ENCODE measurements at places on chromosomes 6 and 20.

DNA sequence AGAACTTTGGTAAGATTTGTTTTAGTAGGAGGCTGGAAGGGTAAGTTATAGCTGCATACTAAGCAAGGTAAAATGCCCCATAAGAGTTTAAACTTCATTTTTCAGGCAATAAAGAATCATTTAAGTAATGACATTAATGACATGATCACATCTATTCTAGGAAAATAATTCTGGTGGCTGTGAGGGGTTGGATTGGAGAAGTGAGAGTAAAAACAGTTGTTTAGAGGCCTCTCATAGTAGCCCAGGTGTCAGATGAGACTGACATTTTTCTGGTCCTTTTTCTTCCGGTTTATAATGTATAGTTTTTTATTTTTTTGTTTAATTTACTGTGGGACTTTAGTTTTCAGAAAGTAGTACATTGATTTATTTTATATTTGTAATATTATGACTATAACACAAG is 40.8 kb downstream of the ITCH start:
- no peak for DNase-seq

GRCh38 chr20:10114598-10114997 is 79.8 kb downstream of the ANKEF1 start:
- no peak for DNase-seq

DNA sequence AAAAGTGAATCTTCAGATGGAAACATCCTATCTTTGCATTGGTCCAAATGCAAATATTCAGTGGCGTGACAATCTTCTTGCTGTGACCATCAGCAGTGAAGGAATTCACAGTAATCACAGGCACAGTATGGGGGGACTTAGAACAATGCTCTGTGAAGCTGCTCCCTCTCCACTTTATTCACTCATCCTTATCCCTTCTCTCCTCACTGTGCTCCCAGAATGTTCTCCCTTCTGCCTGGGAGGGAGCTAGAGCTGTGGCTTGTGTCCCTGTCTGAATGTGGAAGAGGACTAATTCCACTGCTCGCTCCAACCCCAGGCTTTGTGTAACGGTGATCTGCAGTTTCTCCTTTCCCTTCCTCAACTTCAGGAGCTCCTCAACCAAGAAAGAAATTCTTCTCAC is 243.7 kb downstream of the ALDH8A1 start:
- DNase-seq: no peak

DNA sequence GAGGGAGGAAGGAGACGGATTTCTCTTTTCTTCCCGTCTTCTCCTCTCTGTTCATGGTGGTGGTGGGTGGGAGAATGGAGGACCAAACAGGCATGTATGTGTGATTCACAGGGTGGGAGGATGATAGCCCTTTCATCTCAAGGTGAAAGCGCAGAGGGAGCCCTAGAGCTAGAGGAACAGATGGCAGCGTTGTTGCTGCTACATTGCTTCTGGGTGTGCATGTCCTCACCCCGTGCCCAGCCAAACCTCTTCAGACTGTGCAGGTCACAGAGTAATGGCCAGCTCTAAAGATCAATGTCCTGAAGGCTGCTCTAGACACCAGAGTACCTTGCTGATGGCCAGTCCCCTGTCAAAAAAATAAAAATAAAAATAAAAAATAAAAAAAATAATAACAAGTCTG is 301.8 kb downstream of the TBC1D7 start:
- DNase-seq: no peak

- no peak for DNase-seq
Measured at GRCh38 chr6:99344289-99344688, 5.2 kb downstream of the FAXC start.

- no peak for DNase-seq
Measured at GRCh38 chr6:140283197-140283596, 908.7 kb upstream of the CITED2 start.

DNA sequence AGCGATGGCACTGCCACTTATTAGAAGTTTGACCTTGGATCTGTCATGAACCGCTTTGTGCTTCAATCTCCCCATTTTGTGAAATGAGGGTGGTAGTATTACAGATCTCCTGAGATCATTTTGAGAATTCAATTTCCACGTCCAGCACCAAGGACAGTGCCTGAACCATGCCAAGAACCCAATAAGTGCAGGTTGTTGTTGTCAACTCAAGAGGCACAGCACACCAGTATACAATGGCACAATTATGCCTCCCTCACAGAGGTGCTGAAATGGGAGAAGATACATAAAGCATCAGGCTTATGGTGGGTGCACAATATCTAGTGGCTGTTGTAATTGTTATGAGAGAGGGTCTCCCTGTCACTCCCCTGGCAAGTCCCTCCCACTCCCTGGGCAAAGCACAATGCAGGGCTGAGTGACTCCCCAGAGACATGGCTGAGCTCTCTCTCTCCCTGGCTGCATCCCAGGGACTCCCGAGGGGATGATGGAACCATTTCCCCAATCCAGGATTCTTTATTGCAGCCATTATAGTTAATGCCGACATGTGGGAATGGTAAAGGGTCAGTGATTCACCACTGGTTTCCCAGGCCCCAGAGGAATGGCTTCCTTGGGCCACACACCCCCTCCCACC is 78.7 kb downstream of the CDH22 start:
- DNase-seq: no peak

DNA sequence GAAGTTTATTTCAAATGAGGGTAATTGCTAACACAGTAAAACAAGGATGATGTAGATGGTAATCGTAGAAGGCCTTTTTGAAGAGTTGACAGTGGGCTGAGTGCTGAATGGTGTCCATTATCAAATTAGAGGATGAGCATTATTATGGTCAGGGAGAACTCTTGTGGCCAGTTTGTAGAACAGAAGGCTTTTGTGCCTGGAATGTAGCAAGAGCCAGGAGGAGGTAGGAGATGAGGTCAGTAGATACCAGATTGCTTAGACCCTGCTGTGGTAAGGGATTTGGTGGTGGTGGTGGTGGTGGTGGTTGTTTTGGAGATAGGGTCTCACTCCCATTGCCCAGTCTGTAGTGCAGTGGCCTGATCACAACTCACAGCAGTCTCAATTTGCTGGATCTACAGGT is 6.2 kb downstream of the CSE1L start:
- DNase-seq: no peak

DNA sequence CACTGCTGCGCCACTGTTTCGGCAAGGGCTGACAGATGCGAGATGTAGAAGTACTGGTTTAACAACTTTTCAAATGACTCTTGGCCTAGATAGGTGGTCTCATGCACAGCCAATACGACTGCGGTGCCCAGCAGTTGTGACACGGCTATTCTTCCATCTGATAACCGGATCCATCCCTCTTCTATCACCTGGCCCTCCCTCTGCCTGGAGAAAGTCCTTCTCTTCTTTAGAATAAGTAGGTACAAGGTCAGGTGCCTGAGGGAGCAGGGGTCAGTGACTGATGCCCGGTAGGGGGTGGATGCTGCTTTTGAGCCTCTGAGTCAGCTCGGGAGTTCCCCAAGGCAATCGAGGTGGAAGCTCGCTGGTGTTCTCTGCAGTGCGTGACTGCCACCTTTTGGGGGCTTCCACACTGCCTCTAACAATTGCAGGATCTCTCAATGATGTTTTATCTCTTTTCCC is 166.8 kb upstream of the GRIK2 start:
- DNase-seq: no peak

- DNase-seq: no peak
Measured at GRCh38 chr20:3247638-3248037, 8.6 kb upstream of the SLC4A11 start.

- DNase-seq: peak; percentile 72
Measured at GRCh38 chr6:156778454-156779205, 1.5 kb downstream of the ARID1B start.

DNA sequence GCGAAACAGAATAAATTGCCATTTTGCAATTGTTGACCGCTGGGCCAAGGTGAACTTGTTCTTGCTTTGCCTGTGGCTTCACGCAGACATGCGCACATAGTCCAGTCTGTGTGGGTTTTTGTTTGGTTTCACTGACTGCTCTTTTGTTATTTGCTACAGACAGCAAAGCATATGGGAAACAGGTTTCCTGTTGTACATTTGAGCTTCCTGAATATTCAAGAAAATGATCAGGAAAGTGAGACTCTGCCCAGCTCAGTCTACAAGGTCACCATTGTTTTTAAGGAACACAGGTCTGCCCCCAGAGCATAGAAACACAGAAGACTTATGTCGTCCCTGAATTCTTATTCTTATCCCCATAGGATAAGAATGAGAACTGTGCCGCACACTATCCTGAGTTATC is 55.6 kb downstream of the SASH1 start:
- DNase-seq: no peak

GRCh38 chr20:5030348-5031205 is 29.3 kb upstream of the SLC23A2 start:
- no peak for DNase-seq

DNA sequence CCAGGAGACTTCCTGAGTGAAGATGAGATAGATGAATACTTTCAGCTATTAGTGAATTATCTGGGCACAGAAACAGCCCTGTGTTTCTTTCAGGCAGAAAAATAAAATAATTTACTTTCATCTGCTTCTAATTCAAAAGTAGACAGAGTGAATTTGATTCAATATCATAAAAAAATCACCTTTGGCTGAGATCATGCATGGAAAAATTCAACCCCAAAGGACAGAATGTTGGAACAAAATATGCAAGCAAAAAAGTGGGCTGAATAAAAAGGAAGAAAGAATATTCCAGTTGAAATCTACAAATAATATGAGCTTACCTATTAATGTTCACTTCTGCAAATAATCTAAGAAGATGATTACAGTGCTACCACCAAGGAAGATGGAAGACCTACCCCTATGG is 546.9 kb downstream of the TFAP2B start:
- DNase-seq: no peak

- DNase-seq: no peak
Measured at GRCh38 chr20:37295001-37295400, 5.5 kb downstream of the MANBAL start.
